ENCODE measurements at places on chromosomes 3 and 15.

GRCh38 chr3:136194409-136195257 is 1.5 kb downstream of the MSL2 start:
- no peak for DNase-seq

- DNase-seq = no peak
Measured at GRCh38 chr15:93042691-93043378, 46.2 kb downstream of the RGMA start.

- DNase-seq = no peak
Measured at GRCh38 chr3:53680028-53680427, 166.2 kb downstream of the CHDH start.

- DNase-seq = no peak
Measured at GRCh38 chr3:45227071-45227820, 1.2 kb upstream of the TMEM158 start.

DNA sequence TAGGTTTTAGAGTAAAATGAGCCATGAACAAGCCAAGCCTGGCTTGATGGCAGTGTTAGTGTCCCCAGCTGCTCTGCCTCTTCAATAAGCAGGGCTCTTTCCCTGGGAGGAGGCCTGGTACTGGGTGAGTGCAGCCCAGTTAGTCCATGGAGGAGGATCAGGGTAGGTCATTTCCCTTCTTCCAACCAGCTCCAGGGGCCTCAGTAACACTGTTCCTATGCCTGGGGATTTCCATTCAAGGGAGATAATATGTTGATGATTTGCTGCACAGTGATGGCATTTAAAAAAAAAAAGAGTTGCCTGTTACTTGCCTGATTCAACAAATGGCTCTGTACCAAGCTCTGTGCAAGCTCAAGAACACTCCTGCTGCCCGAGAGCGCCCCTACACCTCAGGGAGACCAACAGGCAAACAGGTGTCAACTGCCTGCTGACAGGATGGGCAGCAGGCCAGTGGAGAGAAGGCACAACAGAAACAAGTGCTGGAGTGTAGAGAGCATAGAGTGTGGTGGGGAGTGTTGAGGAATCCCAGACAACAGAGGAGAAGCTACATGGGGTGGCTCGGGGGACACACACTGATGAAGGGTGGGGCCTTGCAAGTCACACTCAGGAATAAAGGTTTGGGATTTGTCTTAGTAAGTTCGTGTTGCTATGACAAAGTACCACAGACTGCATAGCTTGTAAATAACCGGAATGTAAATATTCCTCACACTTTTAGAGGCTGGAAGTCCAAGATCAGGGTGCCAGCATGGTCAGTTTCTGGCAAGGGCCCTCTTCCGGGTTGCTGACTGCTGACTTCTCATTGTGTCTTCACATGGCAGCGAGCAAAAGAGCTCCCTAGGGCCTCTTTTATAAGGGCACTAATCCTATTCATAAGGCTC is 78.6 kb upstream of the PXYLP1 start:
- DNase-seq = no peak

DNA sequence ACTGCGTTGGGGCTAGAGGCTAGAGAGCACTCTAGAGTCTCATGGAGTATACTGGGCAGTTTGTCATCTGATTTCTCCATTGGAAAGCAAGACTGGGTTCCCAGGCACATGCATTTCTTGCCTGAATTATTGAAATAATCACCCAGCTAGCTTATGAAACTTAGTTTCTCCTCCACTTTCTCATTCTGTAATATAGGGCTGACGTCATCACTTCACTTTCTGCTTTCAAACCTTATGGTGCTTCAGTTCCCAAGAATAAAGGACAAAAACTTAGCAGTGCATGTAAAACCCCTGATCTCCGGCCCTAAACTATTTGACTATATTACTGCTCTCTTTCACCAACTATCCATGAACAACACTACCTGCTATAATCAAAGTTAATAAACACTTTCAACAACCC is 147.9 kb downstream of the IGSF11 start:
- DNase-seq = no peak

GRCh38 chr15:31381801-31382712 is 55.4 kb downstream of the KLF13 start:
- no peak for DNase-seq

DNA sequence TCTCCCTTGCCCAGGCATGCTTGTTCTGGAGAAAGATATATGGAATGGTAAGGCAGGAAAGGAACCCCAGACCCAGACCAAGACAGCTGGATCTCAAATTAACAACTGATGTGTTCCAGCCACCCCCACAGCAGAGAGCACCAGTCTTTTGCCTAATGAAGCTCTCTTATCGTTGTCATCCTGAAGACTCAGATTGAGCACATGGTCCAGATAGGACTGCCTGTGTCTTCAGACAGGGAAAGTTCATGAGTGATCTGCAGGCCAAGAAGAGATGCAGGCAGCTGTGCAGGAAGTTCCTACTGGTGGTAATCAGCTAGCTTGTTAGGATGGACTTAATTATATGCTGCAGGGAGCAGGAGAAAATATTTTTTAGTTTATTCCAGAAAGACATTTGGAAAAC is 53.3 kb downstream of the PPP2R3A start:
- peak; percentile 29 for DNase-seq
